ENCODE measurements at places on chromosomes 6 and 20.

DNA sequence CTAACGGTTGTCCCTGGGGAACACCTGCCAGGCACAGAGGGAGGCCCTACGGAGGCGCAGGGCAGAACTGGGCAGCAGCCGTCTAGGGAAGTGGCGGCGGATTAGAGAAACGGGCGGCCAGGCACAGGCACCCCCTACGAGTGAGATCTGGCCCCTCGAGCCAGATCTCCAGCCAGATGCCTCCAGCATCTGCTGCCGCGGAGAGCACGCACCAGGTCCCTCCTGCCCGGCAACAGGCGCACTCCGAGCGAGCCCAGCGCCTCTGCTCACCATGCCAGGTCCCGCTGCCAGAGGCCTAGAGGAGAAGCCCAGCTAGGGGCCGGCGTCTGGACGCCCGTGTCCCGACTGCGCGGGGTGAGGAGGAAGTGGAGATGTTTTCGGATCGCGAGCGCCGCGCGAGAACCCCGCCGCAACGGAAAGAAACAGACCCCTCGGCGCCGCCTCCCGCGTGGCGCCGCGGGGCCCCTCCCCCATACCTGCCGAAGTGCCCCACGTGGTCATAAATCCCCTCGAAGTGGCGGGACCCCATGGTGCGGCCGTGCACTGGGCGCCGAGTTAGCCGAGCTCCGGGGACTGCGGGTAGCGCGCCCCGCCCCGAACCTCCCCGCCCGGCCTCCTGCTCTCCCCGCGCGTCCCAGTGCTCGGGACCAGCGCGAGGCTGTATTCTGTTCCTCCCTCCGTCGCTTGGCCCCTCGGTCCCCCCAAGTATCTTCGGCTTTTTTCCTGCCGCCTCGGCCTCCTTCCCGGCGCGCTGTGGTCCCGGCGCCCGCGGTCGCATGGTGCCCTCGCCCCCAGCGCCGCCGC, at the start of gene SLC22A16:
Gene SLC22A16 (minus strand): TSS at position 568 of the 804 bp plus-strand sequence. CDS start 39 bp downstream, at position 529.
- DNase-seq, result peak; percentile 16

DNA sequence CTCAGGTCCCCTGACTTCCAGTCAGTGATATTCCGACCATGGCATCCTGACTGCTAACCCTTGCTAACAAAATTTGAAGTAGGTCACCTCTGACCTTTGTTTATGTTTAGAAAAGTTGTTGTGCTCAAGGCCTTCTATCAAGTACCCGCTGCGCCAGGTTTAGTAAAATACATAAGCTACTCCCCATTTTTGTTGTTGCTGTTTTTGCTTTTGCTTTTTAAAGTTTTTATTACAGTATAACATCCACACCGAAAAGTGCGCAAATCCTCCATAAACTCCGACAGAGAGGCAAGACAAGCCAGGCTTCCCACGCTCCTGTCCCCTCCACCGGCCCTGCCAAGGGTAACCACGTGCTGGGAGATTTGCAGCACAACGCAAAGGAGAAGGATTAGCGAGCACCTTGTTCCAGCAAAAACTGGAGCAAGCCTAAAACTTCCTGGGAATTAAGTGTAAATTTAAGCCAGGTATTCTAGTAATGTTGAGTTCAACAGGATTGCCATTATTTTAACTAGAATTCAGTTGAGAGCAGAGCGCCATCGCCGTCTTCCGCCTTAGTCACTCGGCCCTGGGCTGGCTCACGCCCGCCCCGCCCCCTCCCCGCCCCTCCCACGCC, 17.8 kb upstream of the HMGN4 start:
- no peak for DNase-seq

GRCh38 chr6:44036699-44037101, 90.6 kb downstream of the MRPL14 start:
- DNase-seq, result no peak

- DNase-seq, result peak; percentile 71
These were observed 25.4 kb upstream of the ASIP start for GRCh38 chr20:34215711-34216381.

DNA sequence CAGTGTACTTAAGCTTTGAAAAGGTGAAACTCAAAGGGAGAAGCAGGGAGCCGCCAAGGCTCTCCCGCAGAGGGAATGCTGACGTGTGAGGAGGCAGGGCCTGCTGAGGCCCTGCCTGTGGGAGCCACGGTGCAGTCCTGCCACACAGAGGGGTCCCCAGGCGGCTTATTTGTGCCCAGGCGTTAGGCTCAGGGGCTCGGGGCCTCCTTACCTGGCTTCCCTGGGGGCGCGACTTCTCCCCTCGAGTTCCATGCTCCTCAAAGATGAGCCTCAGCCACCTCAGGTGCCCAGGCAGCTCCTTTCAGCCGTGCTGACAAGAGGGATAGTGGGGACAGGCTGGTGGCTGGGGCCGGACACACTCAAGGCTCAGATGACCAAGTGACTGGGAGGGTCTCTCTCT, 2.2 kb upstream of the KIF25 start:
- DNase-seq, result no peak

DNA sequence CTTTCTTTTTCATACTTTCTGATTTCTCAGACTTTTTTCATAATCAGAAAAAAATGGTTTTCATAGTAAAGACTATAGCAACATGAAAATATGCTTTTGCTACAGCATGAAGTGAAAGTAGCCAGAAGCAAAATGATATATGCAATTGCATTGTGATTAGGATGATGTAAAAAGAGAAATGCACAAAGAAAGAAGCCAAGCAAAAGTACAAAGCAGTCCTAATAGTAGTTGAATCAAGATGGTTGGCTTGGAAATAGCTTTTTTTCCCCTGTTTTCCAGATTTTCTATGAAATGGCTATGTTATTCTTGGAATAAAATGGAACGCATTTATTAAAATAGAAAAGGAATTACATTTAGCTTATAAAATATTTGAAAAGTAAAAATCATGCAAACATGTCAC, 77.3 kb downstream of the SEL1L2 start:
- DNase-seq, result no peak

DNA sequence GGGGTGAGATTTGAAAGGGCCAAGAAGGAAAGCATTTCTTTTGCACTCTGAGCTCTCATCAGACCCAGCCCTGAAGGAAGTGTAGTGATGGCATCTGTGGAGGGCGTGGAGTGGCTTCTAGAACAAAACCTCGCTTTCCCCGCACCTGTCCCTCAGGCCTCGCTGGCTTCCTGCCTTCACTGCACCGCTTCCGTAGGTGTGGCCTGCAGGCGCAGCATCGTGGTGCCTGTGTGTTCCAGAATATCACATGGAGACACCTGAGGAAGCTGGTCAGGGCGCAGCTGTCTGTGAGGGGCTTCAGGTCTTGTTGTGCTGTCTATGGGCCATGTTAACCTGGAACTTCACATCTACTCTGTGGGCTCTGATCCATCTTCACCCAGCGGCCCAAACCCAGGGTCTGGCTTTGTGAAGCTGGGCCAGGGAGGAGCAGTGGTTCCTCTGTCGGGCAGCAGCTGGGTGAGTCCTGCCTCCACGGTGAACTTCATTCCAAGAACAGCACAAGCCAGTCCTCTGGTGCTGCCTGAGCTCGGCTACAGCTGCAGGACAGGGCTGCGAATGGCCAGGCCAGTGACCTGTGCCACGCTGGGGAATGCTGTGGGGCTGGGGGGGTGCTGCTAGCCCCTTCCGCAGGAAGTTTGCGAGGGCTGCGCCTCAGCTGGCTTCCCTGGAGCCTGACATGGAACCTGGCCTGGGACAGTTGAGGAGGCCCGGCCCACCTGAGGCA, 40.9 kb downstream of the DSTN start:
- no peak for DNase-seq

GRCh38 chr6:87762116-87762515, 60.1 kb upstream of the AKIRIN2 start:
- DNase-seq, result no peak

DNA sequence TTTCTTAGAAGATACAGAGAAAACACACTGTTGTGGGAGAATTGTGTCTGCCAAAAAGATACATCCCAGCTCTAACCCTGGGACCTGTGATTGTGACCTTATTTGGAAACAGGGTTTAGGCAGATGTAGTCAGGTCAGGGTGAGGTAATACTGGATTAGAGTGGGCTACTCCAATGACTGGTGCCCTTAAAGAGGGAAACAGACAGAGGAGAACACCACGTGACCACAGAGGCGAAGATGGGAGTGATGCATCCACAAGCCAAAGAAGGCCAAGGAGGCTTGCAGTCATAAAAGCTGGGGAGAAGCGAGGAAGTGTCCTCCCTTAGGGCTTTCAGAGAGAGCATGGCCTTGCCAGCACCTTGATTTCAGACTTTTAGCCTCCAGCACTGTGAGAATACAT, 35.6 kb downstream of the SLC52A3 start:
- DNase-seq, result no peak

DNA sequence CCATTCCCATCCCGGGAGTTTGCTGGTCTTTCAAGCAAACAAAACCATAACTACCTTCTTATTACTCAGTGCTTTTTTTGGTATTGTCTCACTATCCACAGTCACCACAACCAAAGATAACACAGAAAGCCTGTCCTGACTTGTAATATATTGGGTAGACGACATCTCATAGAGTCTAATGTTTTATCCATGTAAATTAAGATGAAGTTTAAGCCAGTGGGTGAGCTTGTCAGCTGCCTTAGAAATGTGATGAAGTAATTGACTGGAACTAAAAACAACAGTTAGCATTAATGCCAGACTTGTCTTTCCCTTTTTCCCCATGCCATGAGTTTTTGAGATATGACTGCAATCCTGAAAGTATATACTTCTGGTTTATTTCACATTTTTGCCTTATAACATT, 282.7 kb upstream of the PRDM1 start:
- no peak for DNase-seq

DNA sequence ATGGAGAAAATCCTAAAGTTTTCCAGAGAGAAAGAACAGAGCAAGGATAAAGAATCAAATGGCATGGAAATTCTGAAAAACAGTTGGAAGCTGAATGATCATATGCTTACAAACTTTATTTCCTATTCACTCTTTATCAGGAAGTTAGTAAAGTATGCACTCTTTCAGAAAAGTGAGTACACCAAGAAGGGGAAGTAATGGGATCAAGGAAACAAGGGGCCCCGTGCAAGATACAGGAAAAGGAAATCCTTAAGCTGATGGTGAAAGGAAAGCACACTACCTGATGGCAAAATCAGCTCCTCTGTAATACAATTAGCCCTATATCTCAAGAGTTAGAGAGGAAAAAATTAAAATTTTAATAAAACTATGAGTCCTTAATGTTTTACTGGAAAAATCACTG, 14.0 kb downstream of the CALHM6 start:
- no peak for DNase-seq

- DNase-seq, result no peak
These were observed 12.9 kb downstream of the PHACTR3 start for GRCh38 chr20:59617221-59617620.

GRCh38 chr6:10140136-10140535, 274.7 kb downstream of the TFAP2A start:
- DNase-seq, result no peak

DNA sequence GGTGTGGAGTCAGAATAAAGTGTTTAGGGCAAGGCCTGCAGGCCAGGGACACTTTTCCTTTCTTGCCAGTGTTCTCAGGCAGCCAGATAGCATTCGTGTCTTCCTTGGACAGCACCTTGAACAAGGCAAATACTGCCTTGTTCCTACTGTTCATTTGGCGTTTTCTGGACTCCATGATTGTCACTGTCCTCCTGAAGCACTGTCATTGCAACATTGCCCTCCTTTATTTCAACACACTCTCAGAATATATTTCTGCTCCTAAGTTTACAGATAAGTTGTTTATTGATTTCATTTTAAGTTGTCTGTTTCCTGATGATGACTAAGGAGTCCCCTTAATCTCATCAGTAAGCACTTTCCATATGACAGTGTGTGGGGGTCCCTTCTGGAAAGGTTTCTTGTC, 15.1 kb upstream of the DEF6 start:
- DNase-seq, result no peak

- no peak for DNase-seq
These were observed 39.3 kb upstream of the TRAF3IP2 start for GRCh38 chr6:111644893-111645430.

- DNase-seq, result peak; percentile 28
These were observed 82.3 kb upstream of the SLC24A3 start for GRCh38 chr20:19129976-19130612.

GRCh38 chr6:134766497-134766896, 183.4 kb downstream of the ALDH8A1 start:
- DNase-seq, result no peak

DNA sequence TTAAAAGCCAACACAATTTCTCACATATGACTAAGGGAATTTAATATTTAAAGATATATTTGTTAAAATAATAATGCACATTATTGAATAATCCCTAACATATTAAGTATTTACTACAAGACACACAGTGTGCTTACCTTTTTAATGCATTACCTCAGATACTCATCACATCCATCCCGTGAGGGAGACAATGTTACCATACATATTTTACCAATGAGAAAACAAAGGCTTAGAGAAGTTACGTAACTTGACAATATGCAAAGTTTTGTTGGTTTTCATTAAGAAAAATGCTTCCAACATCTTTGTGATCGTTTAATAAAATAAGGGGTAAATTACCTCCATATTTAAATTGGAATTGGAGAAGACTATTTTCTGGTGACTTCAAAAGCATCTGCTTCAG, 4.3 kb downstream of the IFNGR1 start:
- DNase-seq, result no peak

- no peak for DNase-seq
These were observed 22.9 kb downstream of the ERMARD start for GRCh38 chr6:169774347-169774746.

DNA sequence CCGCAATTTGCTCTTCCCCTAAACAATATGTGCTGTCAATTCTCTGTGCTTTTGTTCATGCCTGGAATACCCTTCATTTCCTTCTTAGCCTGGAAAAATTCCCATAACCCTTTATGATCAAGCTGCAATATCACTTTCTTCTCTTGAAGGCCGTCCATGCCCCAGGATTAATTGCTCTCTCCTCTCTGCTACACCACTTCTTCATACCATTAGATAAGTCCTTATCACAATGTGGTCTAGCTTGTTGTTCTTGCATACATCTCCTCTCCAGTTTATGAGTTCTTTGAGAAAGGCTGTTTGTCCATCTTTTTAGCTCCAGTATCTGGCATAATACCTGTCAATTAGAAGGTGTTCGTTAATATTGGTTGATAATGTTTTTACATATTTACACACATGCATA, 111.2 kb upstream of the SAMD5 start:
- no peak for DNase-seq

DNA sequence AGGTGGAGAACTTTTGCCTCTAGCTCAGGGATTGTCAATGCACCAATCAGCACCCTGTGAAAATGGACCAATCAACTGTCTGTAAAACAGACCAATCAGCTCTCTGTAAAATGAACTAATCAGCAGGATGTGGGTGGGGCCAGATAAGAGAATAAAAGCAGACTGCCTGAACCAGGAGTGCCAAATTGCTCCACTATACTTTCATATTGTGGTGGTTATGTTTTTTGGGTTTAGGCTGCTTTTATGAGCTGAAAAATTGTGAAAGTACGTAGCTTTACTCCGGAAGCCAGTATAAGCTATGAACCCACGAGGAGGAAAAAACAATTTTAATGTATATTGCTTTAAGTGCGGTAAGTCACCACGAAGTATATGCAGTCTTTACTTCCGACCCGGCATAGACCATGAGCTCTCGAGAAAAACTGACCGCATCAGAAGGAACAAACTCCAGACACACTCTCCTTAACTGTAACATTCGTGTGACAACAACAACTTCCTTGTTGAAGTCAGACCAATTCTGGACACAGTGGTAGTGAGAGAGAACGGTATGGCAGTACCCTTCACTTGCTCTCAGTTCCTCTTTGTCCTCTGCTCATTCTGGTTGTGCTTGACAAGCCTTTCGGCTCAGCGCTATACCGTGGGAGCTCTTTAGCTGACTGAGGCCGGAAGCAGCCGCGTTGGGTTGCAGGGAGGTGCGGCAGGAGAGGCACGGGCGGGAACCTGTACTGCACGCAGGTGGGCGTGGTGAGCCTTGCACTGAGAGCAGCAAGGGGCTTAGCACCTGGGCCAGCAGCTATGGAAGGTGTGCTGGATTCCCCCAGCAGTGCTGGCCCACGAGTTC, 81.9 kb upstream of the E2F3 start:
- no peak for DNase-seq

GRCh38 chr6:93918258-93918657, 498.9 kb upstream of the EPHA7 start:
- no peak for DNase-seq

All from NCI-H524 treated with DMSO at 0.1 percent for 48 hours (cell line).